ENCODE measurements at places on chromosomes 3 and 15.

GRCh38 chr3:62373215-62373614 is at the start of gene FEZF2:
FEZF2 (minus strand) TSS chr3:62373550; CDS start chr3:62372868, 682 bp downstream.
- no peak for DNase-seq

- peak; percentile 74 for DNase-seq
Observed at GRCh38 chr15:55846116-55846707, 103.3 kb upstream of the PRTG start.

DNA sequence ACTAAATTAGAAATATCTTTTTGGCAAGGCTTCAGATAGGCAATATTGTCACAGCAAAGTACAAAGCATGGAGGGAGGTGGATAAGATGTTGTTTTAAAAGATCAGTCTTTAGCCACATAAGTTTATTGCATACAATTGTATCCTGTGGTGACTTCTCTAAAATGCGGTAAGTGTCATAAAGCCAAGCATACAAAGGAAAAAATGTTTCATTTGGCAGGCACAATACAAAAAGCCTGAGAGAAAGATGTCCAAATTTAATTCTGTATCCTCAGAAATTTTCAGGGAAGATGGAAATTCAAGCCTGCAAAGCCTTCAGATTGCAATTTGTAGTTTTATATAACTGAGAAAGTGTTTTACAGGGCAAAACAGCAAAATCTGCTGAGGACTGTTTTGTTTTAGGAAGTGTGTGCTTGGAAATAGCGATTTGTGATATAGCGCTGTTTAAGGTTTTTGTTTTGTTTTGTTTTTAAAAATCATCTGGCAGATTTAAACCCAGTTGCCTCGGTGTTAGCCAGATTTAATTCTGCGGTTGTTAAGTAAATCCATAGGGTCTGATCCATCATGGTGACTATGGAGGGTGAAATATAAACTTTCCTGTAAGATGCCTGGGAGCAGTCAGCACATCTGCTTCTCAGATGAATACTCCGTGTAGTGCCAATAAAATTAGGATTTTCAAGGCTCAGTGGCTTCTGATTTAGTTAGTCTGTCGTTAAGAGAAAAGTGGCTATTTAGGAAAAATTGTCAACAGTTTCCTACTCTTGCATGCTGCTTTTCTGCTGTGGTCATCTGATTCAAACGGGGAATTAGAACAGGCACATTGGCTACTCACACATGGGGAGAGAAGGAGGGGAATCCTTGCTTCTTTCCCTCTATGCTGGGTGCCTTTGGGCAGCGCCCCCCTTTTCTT is 8.0 kb downstream of the KAT2B start:
- no peak for DNase-seq

DNA sequence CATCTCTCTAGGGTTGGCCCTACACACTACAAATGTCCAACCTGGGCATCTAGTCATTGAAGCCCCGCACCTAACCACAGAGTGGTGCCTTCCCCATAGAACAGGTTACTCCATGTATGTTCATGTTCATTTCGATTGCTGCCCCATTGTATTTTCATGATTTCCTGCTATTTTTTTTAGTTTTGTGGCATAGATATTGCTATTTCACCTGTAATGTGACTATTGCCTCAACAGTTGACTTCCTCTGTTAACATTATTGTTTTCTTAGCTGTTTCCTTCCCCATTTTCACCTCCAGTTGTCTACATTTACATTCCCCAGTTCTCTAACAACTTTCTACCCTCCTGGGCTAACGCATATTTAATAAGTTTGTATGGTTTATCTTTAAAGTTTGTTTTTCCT is 137.7 kb upstream of the RBMS3 start:
- no peak for DNase-seq

- no peak for DNase-seq
Observed at GRCh38 chr15:56272454-56272853, 28.8 kb upstream of the RFX7 start.

DNA sequence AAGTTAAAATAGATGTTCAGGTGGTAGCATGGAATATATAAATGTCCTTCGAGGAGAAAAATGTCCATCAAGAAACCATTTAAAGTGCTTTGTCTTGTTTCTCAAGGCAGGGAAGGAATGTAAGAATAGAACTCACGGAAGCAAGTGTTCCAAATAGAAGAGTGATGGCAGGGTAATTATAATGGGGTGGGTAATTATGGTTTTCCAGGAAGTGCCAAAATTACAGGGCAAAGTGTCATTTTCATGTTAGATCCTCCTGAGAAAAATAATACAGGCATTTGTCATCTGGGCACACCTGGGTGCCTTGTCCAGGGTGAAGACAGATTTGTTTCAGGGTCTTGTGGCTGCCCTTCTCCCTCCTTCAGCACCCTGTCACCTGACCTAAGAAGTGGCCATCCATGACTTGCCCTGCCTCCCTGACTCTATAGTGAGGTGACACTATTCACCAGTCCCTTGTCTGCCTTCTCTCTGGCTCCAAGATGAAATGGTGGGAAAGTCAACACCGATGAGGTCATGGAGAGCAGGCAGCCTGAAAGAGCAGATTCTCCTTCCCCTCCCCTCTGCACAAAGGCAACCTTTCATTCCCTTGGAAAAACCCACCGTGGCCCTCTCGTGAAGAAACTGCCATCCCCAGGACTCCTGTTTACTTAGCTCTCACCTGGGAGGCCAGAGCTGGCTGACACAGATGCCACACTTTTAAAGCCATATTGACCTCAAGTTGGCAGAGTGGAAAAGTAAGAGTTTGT is 45.1 kb upstream of the AMOTL2 start:
- DNase-seq, result peak; percentile 35

GRCh38 chr15:36737430-36737891 is 158.0 kb downstream of the CDIN1 start:
- no peak for DNase-seq

- DNase-seq, result no peak
Observed at GRCh38 chr3:33430571-33430970, 9.6 kb downstream of the UBP1 start.

DNA sequence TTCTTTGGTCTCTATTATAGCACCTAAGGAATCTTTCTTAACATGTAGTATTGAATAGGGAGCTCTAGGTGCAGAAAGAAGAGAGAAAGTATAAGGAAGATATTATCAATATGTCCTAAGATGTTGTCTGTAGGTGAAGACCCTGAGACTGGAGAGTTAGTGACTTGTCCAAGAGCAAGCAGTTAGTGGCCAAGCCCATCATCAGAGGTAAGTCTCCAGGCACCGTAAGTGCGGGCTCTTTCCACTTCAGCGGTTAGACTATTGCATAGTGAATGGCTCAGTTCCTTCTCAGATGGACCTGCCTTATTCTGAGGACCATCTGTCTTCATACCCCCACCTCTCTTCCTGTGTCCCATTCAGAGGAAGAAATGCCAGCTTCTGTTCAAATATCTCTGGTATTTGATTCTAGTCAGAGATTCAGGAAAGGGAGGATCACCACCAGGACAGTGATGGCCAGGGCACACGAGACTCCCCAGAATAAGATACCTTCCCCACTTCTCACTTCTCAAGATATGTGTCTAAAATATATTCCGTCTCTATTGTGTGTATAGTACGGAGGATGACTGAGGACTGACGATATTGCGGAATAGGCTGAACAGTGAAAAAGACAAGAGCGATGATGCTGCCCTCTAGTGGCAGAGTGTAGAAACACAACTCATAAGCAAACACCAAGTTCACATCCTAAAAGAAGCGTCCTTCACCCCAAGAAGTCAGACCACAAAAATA is 19.1 kb upstream of the ADGRG7 start:
- peak; percentile 66 for DNase-seq
